ENCODE measurements at places on chromosomes 6 and 20.

DNA sequence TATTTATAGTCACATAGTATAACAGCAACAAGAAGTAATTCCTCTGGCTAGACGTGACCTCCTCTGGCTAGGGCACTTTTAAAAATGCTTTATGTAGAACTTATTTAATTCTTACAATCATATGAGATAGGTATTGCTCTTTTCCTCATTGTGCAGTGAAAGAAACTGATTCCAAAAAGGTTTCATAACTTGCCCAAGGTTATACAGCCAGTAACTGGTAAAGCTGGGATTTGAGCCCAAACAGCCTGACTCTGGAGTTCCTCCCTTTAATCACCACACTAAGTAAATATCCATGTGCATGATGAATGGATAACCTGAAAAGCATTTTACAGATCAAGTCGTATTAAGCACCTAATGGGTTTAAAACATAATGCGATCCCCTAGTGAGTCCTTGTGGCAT is 214.6 kb downstream of the PRL start:
- no peak for DNase-seq

DNA sequence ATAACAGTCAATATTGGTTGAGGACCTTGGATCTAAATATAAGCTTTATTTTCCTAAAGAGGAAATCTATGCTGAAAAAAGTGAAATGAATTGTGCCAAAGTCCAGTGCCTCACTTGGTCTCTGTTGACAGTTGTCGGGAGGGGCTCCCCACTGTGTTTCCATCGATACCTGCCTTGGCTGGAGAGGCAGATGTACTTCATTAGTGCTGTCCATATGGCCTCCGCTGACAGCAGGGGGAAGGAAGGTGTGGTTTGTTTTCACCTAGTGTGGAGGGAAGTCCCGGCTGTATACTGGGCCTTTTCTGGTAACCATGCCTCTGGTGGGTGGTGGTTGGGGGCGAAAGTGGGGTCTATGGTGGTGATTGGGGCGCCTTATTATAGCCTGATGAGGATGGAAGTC is 42.7 kb downstream of the CD2AP start:
- DNase-seq: no peak

DNA sequence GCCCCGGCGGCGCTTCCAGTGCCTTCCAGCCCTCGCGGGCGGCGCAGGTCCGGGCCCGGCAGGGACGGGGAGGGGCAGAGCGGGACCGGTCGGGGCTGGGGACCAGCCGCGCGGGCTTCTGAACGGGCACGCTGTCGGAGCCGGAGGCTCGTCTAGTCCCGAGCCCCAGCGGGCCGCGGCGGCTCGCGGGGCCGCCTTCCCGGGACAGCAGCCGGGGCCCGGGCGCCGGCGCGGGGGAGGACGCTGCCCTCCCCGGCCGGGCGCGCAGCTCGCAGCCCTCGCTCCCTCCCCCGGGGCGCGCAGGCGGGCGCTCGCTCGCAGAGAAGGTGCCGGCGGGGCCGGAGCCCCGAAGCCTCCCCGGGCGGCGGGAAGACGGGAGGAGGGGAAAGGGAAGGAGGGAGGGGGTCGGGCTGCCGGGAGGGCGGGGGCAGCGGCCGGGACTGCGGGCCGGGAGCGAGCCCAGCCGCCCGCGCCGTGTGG is 696 bp upstream of the SIRPA start:
- DNase-seq: peak; percentile 55

GRCh38 chr6:70371454-70372105 is 41.7 kb upstream of the FAM135A start:
- DNase-seq: peak; percentile 27

- DNase-seq: no peak
These were observed 203.9 kb upstream of the PRDM1 start for GRCh38 chr6:105882121-105882803.

- DNase-seq: no peak
These were observed 32.4 kb downstream of the TRAF3IP2 start for GRCh38 chr6:111573131-111573883.

- peak; percentile 77 for DNase-seq
These were observed at the start of gene TPMT for GRCh38 chr6:18154507-18155149. TSS of gene TPMT (minus strand) at chr6:18155077. CDS start at chr6:18149127, 5,950 bp downstream.

Measured in HuH-7 (cell line).